Stimulated activated CD4-positive, alpha-beta T cell treated with anti-CD3 and anti-CD28 coated beads, Interleukin-12 subunit alpha, Interleukin-12 subunit beta, amount 100 ng/mL, for 24 hours (primary cell): ENCODE measurements at places on chromosomes 4 and X.

DNA sequence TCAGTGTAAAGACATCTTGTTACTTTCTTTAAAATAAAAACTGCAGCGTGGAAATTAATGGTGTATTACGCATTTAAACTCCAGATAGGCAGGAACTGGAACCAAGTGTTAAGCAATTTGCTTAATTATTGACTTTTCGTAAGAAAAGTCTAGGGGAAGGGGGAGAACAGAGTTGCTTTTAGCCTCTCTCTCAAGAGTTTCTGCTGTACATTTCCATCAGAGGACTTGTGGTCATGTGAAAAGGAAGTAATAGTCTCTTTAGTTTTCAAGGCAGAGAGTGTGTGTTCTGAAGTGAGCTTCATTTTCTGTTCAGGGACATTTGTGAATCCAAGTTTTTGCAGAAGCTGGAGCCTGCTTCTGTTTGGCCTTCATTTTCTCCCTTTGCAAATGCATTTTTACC, 127.2 kb downstream of the UBE2K start:
- DNase-seq = no peak

- DNase-seq = no peak
These were observed 168.8 kb downstream of the ATRX start for GRCh38 chrX:77617206-77617605.

- no peak for DNase-seq
These were observed 156.9 kb upstream of the BMP3 start for GRCh38 chr4:80873571-80873970.

DNA sequence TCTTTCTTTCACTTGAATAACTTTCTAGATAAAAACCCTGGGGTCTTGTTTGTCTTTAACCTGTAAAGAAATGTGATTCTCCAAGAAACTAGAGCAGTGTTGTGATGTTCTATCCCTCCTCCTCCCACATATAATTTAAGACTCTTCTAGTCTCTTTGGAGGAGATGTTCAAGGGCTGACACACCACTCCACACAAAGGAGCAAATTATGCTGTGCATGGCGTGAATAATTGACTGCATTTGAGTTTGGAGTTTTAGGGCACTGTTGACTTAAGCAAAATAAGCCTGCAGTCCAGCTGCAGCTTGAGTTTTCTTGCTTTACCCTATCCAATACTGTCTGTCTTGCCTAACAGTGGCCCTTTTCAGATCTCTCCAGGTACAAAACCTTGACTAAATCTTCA, 119.7 kb downstream of the CHRDL1 start:
- no peak for DNase-seq

DNA sequence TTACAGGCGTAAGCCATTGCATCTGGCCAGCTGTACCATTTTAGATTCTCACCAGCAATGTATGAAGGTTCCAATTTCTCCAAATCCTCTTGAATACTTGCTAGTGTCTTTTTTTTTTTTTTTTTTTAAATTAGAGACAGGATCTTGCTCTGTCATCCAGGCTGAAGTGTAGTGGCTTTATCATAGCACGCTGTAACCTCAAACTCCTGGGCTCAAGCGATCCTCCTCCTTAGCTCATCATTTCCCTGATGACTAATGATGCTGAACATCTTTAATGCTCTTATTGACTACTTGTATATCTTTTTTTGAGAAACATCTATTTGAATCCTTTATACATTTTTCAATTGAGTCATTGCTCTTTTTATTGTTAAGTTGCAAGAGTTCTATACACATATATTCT, 40.3 kb downstream of the HDAC8 start:
- DNase-seq = no peak

GRCh38 chr4:35124106-35124505, 1120.2 kb downstream of the ARAP2 start:
- no peak for DNase-seq

DNA sequence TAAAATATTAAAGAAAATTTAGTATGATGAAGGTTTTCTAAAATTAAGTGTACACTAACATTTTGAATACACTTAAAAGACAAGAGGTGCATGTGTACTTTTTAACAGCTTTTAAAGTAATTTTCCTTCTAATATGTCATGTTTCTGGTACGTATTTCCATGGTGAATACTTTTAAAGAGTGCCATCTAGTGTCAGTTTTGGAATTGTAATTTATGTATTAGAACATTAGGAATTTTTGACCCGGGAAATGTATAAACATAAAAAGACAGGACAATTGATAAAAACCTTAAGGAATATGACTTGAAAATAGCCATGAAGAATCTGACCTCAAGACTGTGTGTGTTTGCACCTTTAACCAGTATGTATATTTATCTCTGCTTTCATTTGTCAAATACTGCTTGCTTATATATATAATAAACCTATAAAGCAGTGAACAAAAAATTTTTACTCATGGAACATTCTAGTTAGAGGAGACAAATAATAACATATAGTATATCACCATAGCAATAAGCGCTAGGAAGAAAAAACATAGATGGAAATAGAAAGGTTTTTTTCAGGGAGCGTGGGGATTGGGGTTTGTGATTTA, 7.2 kb downstream of the GSTCD start:
- no peak for DNase-seq

DNA sequence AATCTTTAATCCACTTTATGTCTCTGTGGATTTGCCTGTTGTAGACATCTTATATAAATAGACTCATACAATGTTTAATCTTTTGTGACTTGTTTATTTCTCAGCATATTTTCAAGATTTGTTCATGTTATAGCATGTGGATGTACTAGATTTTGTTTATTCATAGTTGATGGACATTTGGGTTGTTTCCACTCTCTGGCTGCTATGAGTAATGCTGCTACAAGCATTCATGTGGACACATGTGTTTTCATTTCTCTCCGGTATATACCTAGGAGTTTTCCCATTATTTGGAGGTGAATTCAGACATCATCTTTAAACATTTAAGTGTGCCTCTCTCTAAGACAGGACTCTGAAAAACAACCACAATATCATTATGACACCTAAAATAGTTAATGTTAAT, 2.3 kb downstream of the IKBKG start:
- DNase-seq = no peak

GRCh38 chr4:78168029-78168428, 110.9 kb downstream of the FRAS1 start:
- DNase-seq = no peak

- DNase-seq = no peak
These were observed 915.9 kb downstream of the PDHA2 start for GRCh38 chr4:96755569-96756484.

- DNase-seq = no peak
These were observed 127.9 kb downstream of the IL13RA2 start for GRCh38 chrX:114889481-114889880.

GRCh38 chrX:25004485-25005032, 11.2 kb downstream of the ARX start:
- no peak for DNase-seq

- DNase-seq = no peak
These were observed 664.8 kb downstream of the GRID2 start for GRCh38 chr4:92968556-92968955.

DNA sequence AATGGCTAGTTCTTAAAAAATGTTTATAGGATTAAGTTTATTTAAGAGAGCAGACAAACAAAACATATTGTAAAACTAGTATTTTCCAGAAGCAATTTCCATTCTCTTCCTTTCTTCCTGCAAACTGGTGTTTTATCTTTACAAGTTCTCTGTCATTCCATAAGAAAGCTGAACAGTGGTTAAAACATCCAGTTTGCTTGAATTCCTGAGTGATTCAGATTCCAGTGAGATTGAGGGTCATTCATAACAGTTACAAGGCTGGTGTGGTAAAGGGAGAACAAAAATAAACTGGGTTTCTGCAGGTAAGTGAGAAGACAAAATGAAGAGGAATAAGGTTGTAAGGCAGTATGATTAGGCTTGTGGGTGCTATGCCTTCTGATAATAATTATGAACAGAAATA, 544.8 kb upstream of the DIPK2B start:
- DNase-seq = no peak

DNA sequence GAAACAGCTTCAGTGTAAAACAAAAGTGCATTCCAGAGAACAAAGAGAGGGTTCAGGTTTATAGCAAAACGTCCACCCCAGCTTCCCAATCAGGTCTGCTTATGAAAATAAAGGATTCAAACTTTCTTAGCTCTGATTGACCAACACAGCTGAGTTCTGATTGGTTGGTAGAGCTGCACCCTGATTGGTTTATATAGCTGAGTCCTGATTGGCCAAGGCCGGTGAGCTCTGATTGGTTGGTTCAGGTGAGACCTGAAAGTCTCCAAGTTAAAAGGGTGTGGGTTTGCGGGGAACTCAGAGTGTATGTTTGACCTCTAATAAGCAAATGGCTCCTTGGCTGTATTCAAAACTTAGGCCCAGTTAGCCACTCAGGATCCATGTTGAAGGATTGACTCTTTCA, 20.9 kb downstream of the CLRN2 start:
- no peak for DNase-seq

GRCh38 chr4:15331930-15332329, 95.9 kb upstream of the C1QTNF7 start:
- DNase-seq = no peak

DNA sequence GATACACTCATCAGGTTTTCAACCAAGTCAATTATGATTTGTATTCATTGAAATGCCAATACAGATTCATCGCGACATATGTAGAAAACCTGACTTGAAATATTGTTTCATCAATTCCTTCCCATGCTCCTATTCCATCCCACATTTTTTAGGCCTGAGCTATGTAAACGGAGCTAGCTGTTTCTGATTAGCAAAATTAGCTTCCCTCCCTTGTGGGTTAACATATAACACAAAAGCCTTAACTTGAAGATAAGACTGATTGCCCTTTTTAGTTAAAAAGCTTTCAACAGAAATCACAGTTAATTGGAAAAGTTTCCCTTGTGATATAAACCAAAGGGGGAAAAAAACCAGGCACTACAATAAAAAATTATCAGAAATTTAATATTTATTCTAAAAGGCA, 32.8 kb upstream of the DCLK2 start:
- no peak for DNase-seq

DNA sequence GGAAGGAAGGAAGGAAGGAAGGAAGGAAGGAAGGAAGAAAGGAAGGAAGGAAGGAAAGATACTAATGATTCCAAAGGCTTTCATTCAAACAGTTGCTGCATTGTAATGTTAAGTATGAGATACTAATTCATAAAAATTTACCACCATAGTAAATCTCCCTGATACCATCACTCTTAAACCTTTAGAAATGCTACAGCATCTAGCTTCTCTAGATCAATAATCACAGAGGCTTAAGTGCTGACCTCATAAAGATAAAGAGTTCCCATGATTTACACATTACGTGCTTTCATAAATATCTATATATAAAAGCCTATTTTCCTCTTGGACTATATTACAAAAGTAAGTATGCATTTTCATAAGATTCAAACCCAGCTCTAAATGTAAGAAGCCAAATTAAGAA, 36.4 kb downstream of the F9 start:
- no peak for DNase-seq

DNA sequence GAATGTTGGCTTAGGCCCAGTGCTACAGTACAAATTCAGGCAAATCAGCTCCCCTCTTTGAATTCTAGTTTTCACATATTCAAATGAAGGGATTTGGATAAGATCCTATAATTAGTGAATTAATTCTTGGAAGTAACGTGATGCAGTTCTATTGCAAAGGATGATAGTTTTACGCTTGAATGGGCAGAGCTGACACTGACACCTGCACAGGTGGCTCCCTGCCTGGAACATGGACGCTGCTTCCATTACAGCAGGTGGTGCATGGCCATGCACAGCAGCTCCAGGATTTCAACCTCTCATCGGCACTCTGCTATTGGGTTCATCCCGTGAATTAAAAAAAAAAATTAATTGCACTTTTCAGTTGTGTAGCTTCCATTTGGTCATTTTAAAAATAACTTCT, 28.4 kb upstream of the RPS6KA6 start:
- no peak for DNase-seq

- no peak for DNase-seq
These were observed 54.9 kb downstream of the SLC9A7 start for GRCh38 chrX:46703980-46704379.

DNA sequence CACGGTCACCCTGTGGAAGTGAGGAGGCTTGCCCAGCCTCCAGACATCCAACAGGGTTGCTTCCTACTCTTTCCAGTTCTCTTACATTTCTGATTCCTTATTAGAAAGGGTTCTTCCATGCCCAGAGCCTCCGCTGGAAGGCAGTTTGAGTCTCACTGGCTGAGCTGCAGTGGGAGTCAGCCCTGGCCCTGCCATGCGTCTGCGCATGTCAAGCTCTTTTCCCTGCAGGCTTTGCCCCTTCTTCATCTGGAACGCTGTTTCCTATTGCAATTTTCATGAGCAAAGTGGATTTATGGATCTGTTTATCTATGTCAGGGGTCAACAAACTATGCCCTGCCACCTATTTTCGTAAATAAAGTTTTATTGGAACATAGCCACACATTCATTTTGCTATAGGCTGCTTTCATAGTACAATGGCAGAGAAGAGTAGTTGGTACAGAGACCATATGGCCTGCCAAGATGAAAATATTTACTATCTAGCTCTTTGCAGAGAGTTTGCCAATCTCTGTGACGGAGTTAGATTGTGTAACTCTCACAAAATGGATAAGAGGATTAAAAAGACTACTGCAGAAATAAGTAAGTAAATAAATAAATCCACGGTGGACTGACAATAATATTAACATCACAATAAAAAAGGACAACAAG, 3.9 kb upstream of the CHRNA9 start:
- no peak for DNase-seq

GRCh38 chrX:71017396-71017939, 50.7 kb downstream of the SNX12 start:
- no peak for DNase-seq

GRCh38 chr4:48490680-48491513, 845 bp downstream of the ZAR1 start:
- no peak for DNase-seq

GRCh38 chr4:183821076-183821853, 83.8 kb upstream of the STOX2 start:
- DNase-seq = no peak

DNA sequence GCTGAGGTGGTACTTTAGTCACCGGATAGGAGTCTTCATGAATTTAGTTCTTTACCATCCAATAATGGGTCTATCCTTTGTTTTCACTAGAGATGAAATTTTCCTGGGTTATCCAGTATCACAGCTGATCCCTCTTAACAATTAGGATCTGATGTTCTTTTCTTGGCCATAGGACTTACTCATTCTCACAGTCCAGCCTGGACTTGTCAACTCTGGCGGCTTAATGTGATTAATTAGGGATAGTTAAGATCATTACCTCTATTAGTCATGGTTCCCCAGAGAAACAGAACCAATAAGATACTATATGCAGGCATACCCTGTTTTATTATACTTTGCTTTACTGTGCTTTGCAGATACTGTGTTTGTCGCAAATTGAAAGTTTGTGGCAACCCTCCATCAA, 272.7 kb upstream of the FAT4 start:
- DNase-seq = no peak

DNA sequence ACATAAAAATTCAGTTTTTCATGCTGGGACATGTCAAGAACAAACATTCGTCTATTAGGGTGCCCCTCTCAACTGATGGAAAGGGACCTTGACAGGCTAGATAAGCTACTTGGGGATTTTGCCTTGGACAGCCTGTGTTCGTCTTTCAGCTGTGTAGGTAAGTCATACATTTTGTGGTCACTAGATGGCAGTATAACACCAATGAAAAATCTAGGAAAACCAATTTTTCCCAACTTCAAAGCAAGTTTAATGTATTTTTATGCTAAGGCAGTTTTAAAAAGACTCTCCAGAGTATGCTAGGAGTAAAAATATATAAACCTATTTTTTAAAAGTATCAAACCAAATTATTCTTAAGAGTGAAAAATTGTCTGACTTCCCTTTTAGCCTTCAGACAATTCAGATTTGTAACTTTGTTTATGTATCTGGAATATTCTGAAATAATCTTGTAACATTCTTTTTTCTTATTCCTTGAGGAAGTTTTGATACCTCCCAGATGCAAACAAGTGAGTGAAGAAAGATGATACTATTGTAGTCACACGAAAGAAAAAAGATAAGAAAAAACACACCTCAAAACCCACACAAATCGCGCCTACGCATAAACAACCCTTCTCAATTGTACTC, 158.3 kb downstream of the CPE start:
- DNase-seq = no peak
